Mesangial cell (primary cell): ENCODE measurements at places on chromosomes 12 and 14. TPM values are rescaled to one million over a fixed set of nuclear protein-coding genes. Genes with fewer than 3 reads are reported as not detected.

DIP2B gene
- 20.2 and 22.8 TPM in 2 replicates for total RNA-seq

KRT3 gene
- total RNA-seq = not detected in 2 replicates

NABP2 gene
- 30.0 and 48.1 TPM in 2 replicates for total RNA-seq

TMEM30B gene
- total RNA-seq = 1.0 TPM in 1 of 2 replicates, not detected in the other

BMP4 gene
- 8.8 and 45.4 TPM in 2 replicates for total RNA-seq

ADAM21 gene
- under 0.01 TPM in 1 of 2 replicates, not detected in the other for total RNA-seq

LHX5 gene
- not detected in 2 replicates for total RNA-seq

CKAP4 gene
- total RNA-seq = 112 and 165 TPM in 2 replicates

KCNA5 gene
- under 0.01 and 0.38 TPM in 2 replicates for total RNA-seq

HSPA2 gene
- 44.0 and 49.8 TPM in 2 replicates for total RNA-seq

TSPAN11 gene
- total RNA-seq = 1.0 TPM in 1 of 2 replicates, not detected in the other
